Smooth muscle cell of bladder (primary cell): ENCODE measurements at places on chromosomes 3 and 15. TPM values are rescaled to one million over a fixed set of nuclear protein-coding genes. Genes with fewer than 3 reads are reported as not detected.

Gene CCDC54
- total RNA-seq = not detected in 2 replicates

Gene TMC3
- under 0.01 TPM in 1 of 2 replicates, not detected in the other for total RNA-seq

Gene PLIN1
- 0.14 and 0.28 TPM in 2 replicates for total RNA-seq

Gene ARNT2
- 5.5 and 7.0 TPM in 2 replicates for total RNA-seq

Gene GABRR3
- total RNA-seq = 0.09 and 0.14 TPM in 2 replicates

Gene RETNLB
- total RNA-seq = not detected in 2 replicates

Gene C3orf20
- under 0.01 and 0.09 TPM in 2 replicates for total RNA-seq

Gene CCDC39
- total RNA-seq = not detected in 2 replicates

Gene MORC1
- not detected in 2 replicates for total RNA-seq

Gene HYKK
- total RNA-seq = 2.1 and 2.5 TPM in 2 replicates

Gene SLC6A11
- total RNA-seq = not detected in 2 replicates

Gene FAM43A
- 20.3 and 21.7 TPM in 2 replicates for total RNA-seq

Gene SEMA6D
- total RNA-seq = 13.4 and 22.9 TPM in 2 replicates

Gene AZI2
- total RNA-seq = 193 and 208 TPM in 2 replicates

Gene SLC22A13
- 0.14 and 0.28 TPM in 2 replicates for total RNA-seq

Gene DLL4
- 0.46 and 0.85 TPM in 2 replicates for total RNA-seq

Gene ARPP19
- 43.0 and 57.3 TPM in 2 replicates for total RNA-seq

Gene AMT
- 0.71 and 1.5 TPM in 2 replicates for total RNA-seq

Gene MAP2K1
- 22.3 and 34.5 TPM in 2 replicates for total RNA-seq

Gene FBXW12
- not detected in 2 replicates for total RNA-seq

Gene SLC22A14
- total RNA-seq = under 0.01 and 0.18 TPM in 2 replicates

Gene ISLR2
- under 0.01 and 0.28 TPM in 2 replicates for total RNA-seq

Gene CLDN18
- total RNA-seq = not detected in 2 replicates
